Activated CD8-positive, alpha-beta memory T cell treated with anti-CD3 and anti-CD28 coated beads, Interleukin-2, amount 10 ng/mL, durations not matched to agents 7 days and 5 days (primary cell): ENCODE measurements at places on chromosomes 3 and 15. TPM values are rescaled to one million over a fixed set of nuclear protein-coding genes. Genes with fewer than 3 reads are reported as not detected.

DNA sequence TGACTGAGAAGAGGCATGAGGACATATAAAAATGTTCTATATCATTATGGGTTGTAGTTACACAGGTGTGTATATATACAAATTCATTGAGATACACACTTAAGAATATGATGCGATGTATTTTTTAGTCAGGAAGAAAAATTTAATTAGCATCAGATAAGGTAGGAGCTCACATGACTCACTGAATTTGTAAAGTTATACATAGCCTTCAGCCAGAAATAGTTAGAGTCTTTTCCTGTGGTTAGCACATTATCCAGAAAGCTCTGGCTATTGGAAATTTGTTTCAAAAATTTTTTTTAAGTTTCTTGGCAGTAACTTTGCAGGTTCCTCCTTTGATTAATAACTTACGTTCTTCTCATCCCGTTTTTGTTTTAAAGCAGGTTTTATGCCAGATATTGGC lies 88.6 kb downstream of the STT3B start:
- no peak for DNase-seq

DNA sequence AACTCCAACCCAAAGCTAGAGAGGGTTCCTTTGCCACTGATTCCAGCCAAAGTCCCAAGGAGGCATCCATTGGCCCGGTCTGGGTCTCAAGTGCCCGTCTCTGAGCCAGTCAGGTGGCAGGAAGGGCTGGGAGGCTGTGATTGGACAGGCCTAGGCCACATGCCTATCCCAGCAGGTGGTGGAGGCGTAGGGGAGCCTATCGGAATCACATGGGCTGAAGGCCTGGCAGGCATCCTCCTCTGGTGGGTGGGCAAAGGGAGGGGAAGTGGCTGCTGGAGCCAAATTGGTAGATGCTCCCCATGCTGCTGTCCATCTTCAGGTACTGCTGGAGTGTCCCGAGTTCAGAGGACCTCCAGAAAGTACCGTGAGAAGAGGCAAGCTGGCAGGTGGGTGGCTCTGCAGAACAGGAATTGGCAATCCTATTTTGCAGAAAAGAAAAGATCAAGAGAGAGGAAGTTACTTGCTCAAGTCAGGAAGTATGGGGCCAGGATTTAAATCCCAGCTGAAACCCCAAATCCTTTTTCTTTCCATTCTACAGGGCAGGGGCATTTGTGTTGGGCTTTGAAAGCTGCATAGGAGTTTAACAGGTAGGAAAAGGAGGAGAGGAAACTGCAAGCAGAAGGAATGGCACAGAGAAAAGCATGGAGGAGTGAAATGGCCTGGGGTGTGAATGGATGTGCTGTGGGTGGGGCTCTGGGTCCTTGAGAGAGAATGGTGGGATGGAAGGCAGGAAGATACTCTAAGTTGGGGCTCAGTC lies 3.7 kb downstream of the CHST13 start:
- DNase-seq: no peak

- DNase-seq: no peak
Measured at GRCh38 chr3:158026236-158026635, 80.0 kb downstream of the SHOX2 start.

- DNase-seq: no peak
Measured at GRCh38 chr3:139087621-139088020, 42.9 kb upstream of the PRR23C start.

DNA sequence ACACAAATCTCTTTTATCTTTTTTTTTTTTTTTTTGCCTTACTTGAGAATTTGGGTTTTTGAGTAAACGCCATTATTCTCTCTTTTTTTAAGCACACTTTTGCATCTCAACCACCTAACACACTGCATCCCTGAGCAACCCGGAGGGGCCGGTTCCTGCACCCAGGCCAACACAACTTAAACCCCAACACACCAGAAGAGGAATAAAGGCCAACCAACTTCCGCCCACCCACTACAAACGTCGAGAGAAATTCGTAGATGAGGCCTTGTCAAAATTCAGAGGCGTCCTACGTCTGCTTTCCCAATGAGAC lies 389 bp upstream of the CCNB2 start:
- no peak for DNase-seq

DNA sequence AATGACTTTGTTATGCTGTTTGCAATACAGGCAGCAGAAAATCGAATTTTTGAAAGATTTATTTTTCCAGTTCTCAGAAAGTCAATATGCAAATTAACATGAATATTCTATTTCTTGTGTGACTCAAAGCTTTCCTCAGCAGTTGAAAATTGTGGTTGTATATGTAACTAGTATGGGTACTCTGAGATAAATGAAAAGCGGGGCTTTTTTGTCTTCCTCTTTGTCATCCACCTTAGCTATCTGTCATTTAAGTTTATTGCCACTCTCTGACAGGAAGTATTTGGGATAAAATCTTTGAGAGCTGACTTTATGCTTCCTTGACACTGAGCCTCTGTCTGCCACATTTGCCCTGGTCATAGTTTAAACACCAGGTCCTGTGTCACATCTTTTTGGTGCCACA lies 91.5 kb downstream of the ATG7 start:
- no peak for DNase-seq

- DNase-seq: no peak
Measured at GRCh38 chr3:63192248-63192647, 85.9 kb upstream of the SYNPR start.

GRCh38 chr3:184786280-184786941 lies 25.6 kb upstream of the VPS8 start:
- DNase-seq: peak; percentile 72

- no peak for DNase-seq
Measured at GRCh38 chr3:29694783-29695182, 413.9 kb downstream of the RBMS3 start.

Gene RPUSD2
- 17.7 TPM for total RNA-seq

Gene JMJD7
- 21.9 TPM for total RNA-seq

Gene PIF1
- 85.5 TPM for total RNA-seq

Gene SAMD7
- total RNA-seq: not detected

Gene ERC2
- total RNA-seq: not detected

Gene GP5
- total RNA-seq: 0.28 TPM

Gene C3orf22
- total RNA-seq: not detected

Gene FANCD2OS
- not detected for total RNA-seq

Gene GNAT1
- total RNA-seq: not detected

Gene GOLGA8R
- total RNA-seq: 13.0 TPM

Gene ZBTB47
- 0.56 TPM for total RNA-seq
